ENCODE measurements at places on chromosomes 1 and 21.

GRCh38 chr1:81513796-81514354, 286.9 kb upstream of the ADGRL2 start:
- no peak for DNase-seq

DNA sequence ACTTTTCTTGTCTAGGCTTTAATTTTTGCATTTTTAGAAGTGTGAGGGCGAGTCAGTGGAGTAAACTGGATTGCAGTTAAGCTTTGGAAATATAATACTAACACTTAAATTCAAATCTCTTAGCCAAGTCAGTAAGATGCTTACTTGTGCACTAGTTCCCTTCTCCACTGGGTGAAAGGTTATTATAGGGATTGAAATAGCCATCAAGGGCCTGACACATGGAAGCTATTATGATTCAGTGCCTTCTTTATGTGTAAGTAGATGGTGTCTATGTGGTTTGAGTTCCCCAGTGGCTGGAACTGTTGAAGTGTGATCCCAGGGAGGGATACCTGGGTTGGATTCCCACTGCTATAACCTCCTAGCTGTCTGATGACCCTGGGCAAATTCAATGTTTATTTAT, 24.7 kb upstream of the DMRTA2 start:
- no peak for DNase-seq

DNA sequence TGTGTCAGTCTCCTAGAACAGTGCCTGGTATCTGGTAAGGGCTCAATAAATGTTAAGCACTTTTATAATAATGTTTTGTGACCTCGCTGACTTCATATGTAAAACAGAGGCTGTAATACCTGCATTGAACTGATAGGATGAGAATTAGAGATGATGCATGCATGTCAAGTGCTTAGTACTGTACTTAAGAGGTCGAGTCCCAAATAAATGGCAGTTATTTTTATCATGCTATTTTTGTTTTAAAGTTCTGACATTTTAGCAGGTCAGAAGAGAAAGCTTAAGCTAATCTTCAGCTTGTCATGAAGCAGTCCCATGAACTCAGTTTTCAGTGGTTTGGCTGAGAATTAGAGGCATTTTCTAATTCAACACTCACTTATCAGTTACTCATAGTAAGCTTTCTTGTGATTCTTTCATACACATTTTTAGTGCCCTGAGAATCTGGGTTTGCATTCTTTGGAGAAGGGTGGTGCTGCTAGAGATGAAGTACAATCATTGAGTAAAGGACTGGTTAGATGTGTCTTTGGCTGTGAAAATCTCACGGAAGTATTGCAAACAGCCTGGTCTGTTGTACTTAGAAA, 75.7 kb upstream of the RAVER2 start:
- DNase-seq, result no peak

GRCh38 chr1:8670371-8670818, 147.0 kb downstream of the RERE start:
- no peak for DNase-seq

GRCh38 chr1:56447823-56448222, 131.5 kb downstream of the PLPP3 start:
- DNase-seq, result no peak
